ENCODE measurements at places on chromosomes 16 and 17.

DNA sequence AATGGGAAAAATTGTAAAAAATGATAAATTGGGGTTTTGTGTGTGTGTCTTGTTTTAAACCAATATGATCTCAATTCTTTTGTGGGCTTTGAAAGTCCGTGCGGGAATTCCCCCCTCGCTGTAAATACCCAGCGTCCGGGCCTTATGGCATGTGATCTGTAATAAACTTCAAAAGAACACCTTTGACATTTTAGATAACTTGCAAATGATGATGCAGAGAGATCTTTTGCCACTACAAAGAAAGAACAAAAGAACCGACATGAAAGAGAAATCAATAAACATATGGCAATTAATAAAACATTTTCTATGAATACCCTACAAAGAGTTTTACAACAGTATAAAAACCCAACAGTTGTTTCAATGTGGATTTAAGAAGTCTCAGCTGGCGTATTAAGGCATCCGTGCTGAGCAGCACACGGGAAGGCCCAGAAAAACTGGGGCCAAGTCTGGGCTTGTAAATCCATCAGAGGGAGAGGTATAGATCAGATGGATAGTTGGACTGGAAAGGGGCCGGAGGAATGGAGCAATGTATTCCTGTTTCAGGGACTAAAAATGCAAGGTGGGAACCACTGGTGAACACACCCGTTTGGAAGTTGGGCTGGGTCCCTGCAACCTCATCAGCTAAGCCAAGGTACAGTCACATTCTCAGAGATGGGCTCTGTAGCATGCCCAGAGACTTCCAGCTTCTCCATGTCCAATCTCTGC is 115.2 kb downstream of the IRX5 start:
- DNase-seq = no peak

GRCh38 chr17:35568561-35568960 is 7.9 kb upstream of the SLFN14 start:
- peak; percentile 48 for DNase-seq

DNA sequence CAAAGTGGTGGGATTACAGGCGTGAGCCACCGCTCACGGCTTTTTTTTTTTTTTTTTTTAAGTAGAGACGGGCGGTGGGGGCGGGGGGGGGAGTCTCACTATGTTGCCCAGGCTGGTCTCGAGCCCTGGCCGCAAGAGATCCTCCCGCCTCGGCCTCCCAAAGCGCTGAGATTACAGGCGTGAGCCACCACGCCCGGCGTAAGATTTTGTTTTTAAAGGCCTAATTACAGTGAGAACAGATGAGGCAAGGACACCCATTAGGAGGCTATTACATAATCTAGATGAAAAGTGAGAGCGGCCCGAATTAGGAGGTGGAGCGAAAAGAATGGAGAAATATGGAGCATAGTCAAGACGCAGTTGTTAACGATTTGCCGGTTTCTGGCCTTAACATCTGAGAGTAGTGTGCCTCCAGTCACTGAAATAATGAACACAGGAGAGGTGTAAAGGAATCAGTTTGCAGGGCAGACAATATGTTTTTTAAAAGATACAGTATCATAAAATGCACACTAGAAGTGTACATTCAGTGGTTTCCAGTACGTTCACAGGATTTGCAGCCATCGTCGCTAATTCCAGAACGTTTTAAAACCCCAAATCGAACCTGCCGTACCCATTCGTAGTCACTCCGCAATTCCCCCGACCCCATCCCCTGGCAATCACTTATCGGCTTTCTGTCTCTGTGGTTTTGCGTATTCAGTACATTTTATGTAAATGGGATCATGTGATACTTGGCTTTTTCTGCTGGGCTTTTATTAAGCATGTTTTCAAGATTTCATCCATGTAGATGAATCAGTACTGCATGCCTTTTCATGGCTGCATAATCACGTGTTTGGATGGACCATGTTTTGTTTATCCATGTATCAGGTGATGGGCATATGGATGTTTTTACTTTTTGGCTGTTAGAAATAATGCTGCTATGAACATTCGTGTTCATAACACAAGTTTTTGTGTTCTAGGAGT is 1.4 kb upstream of the SLX4 start:
- no peak for DNase-seq

- no peak for DNase-seq
Observed at GRCh38 chr16:14446796-14447195, 183.3 kb downstream of the PARN start.

DNA sequence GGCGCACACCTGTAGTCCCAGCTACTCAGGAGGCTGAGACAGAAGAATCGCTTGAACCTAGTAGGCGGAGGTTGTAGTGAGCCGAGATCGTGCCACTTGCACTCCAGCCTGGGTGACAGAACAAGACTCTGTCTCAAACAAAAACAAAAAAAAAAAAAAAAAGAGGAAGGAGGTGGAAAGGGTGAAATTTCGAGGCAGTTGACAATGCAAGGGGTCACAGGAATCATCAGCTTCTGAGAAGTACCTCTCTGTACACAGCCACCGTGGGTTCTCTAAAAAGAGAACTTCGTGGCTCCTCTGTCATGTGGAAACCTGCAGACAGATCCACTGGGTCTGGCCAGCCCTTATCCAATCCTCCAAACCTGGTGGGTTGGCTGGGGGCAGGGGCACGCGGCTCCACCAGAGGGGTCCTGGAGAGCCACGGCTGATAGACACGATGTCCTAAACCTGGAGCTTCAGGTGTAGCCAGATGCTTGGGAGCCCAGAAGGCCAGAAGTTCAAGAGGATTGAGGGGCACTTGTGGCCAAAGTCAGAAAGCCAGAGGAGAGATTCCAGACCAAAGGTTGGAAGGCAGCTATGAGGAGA is 540 bp upstream of the CD300LF start:
- DNase-seq = no peak

DNA sequence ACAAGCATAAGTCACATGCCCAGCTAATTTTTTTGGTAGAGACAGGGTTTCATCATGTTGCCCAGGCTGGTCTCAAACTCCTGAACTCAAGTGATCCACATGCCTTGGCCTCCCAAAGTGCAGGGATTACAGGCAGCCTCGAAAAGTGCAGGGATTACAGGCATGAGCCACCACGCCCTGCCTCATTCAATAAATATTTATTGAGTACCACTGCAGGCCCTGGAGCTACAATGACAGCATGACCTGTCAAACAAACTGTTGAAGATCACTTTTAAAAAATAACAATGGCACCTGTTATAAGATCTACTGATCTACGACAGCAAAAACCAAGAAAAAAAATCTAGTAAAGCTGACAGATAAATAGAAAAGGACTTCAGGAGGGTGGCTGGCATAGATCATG is 76.3 kb downstream of the CEP95 start:
- no peak for DNase-seq

DNA sequence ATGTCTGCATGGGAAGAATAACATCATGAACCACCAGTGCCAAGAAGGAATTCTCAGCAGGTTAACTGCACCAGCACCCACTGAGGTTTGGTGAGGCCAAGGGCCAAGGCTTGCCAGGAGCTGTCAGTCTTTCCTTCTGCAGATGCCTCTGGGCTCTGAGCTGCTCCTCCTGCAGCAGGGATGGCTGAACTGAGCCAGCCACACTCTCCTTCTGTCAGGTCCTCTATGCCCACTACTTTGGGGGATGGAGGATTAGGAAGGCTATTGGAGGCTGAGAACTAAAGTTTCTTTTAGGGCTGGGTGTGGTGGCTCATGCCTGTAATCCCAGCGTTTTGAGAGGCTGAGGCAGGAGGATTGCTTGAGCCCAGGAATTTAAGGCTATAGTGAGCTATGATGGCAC is 71.6 kb downstream of the PLXDC1 start:
- DNase-seq = no peak

- DNase-seq = no peak
Observed at GRCh38 chr16:85601272-85601639, 11.9 kb upstream of the GSE1 start.

DNA sequence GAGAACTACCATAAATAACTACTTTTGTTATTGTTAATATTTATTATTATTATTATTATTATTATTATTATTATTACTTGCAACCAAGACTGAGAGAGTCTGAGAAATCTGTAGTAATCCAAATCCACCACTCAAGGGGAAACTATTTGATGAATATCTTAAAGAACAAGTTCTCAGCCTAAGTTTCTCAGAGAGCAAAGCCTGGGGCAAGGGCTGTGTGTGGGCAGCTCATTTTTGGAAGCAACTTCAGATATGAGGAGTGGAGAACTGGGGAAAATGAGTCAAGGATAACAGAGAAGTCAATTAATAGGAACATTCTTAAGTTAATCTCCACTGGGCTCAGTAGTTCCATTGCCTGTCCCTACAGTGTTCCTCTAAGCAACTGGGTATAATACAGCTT is 57.1 kb upstream of the KCNJ16 start:
- no peak for DNase-seq

DNA sequence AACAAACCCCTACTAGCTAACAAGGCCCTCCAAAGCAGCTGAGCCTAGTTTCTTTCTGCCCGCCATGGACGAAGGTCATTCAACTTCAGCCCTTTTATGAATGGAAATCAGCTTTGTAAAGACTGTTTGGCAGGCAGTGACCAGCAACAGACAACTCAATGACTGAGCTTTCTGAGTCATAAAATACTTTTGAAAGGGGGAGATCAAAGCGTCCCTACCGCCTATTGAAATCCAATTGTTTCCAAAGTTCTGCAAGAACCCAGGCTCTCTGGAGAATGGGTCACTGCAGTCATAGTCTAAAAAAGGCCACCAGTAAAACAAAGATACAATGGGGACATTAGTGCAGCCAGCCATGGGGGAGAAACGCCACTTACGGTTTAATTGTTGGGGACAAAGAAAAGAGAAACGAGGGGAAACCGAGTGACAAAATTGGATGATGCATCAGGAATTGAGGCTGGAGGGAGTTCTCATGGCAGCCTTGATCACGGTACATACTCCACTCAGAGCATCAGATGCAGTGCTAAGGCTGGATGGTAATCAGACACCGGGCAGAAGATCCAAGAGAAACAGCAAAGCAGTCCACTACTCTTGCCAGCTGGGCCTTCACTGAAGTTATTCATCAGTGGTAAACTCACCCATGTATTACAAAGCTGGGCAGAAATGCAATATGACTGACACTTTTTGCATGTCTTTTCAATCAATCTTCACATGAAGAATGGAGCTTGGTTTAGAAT is 9.8 kb downstream of the ADAMTS18 start:
- no peak for DNase-seq

GRCh38 chr17:18857864-18858566 is at the start of gene PRPSAP2:
Gene PRPSAP2, plus strand, starts transcription at chr17:18858131. Its CDS starts 7,703 bp downstream, at chr17:18865834.
- DNase-seq = peak; percentile 86

DNA sequence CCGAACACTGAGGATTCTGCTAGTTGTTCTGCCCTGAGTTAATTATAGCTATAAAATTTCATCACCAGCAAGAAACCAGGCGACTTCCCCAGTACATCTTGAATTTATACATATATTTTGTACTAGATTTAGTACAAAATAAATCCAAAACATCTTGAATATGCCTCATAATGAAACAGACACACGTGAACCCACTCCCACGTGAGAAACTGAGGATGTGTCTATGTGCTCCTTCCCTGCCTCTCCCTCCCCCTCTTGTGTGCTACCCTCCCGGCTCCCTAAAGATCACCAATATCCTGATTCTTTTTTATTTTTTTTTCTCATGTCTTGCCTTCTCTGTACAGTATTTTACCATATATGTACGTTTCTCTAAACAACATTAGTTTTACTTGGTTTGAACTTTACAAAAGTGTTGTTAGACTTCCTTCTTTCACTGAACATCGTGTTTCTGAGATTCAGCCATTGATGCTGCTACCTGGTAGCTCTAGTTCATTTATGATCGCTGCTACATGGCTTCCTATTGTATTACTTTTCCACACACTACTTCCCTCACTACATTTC is 1.1 kb upstream of the LCMT1 start:
- peak; percentile 34 for DNase-seq

DNA sequence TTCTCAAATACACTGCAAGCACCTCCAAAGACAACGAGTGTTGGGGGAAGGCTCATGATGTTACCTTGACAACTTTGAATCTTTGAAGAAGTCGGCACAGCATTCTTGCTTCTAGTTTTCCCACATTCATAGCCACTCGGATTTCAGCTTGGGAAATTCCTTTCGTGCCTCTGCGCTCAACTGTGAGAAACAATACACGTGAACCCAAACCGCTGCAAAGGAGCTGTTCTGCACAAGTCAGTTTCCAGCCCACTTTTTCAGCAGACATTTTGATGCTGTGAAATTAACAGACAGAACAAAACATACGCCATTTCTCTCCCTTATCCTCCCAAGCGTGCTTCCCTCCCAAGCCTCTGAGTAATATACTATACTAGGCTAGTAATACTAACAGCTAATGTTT is 41.2 kb downstream of the GTF3C1 start:
- DNase-seq = no peak

DNA sequence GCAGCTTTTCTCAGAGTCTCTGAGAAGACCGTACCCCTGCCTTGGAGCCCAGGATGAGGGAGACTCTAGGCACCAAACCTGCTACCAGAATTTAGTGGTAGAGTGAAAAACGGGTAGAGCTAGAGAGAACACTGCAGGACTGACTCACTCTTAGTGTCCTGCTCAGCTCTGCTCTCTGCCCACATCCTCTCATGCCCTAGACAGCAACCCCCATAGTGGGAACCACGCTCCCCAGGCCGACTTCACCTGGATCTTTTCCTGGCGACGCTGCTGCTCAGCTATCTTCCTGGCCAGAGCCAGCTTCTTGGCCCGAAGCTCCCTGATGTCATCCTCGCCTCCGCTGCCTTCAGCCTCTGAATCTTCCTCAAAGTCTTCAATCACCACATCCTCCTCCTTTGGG is 26.7 kb downstream of the HIC1 start:
- DNase-seq = no peak

DNA sequence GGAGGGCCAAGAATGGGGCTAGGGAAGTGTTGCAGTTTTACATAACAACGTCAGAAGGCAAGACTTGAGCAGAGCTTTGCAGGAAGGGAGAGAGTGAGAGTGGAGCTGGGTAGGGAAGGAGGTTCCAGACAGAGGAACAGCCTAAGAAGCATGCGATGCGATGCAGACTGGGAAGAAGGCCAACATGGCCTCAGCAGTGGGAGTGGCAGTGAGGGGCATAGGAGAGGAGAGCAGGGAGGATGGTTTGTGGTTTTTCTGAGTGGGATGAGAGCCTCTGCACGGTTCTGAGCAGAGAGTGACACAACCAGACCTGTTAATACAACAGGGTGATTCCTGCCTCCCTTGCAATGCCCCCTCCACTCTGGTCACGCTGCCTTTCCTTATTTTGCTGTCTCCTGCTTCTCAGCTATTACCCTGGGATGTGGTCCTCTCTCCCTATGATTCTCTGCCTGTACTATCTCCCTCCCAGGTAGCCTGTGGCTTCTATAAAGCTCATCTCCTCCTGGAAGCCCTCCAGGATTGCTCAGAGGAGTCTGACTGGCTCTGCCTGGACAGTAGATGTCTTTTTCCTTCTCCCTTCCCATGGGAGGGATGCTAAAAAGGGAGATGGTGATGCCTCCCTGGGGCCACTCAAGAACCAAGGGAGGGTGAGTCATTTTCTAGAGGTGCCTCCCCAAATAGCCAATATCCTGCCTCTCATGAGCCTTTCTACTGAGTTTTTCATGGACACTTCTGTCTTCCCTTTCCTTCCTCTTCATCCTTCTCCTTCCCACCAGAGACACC is 38.7 kb upstream of the NGFR start:
- DNase-seq = no peak

All from activated T-cell treated with anti-CD3 and anti-CD28 coated beads for 24 hours (primary cell).